SW 1271 (cell line): ENCODE measurements at places on chromosomes 11 and 22.

GRCh38 chr22:28826921-28827320 is 26.6 kb upstream of the XBP1 start:
- no peak for DNase-seq

DNA sequence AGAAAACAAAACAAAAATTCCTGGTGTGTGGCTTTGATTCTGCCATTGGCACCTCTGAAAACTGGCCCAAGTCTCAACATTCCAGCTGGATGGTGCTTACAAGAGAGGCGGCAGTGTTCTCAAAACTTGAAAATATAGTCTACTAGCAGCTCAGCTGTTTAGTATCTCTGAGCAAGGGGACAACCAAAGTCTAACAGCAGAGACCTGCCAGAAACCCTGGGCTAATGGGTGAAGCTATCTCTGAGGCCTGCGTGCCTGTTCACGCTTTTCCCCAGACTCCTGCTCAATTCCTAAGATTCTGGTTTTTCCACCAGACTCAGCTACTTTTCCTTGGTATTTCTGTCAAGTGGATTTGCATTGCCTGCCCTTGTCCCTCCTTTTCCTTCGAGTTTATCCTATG is 17.9 kb downstream of the TMEM218 start:
- DNase-seq, result no peak

DNA sequence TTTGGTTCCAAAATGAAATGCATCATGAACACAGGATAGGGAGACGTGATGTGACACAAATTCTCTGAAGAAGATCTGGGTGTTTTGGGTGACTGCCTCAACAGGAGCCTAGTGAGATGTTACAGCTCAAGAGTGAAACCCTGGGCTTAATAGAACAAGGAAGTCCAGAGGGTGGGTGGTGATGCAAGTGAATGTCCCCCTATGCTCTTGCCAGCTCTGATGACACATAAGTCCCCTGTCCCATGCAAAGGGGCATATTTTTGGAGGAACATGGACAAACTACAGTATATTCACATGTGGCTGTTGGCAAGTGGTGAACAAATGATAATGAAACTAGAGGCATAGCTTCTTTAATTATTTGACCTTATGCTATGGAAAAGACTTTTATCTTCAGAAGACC is 9.2 kb downstream of the CRTAM start:
- no peak for DNase-seq

GRCh38 chr11:110529043-110529442 is 99.3 kb downstream of the FDX1 start:
- DNase-seq, result peak; percentile 41

- DNase-seq, result no peak
Measured at GRCh38 chr11:61611309-61611708, 30.4 kb upstream of the SYT7 start.

GRCh38 chr22:46453006-46453828 is 84.2 kb downstream of the CELSR1 start:
- DNase-seq, result no peak

DNA sequence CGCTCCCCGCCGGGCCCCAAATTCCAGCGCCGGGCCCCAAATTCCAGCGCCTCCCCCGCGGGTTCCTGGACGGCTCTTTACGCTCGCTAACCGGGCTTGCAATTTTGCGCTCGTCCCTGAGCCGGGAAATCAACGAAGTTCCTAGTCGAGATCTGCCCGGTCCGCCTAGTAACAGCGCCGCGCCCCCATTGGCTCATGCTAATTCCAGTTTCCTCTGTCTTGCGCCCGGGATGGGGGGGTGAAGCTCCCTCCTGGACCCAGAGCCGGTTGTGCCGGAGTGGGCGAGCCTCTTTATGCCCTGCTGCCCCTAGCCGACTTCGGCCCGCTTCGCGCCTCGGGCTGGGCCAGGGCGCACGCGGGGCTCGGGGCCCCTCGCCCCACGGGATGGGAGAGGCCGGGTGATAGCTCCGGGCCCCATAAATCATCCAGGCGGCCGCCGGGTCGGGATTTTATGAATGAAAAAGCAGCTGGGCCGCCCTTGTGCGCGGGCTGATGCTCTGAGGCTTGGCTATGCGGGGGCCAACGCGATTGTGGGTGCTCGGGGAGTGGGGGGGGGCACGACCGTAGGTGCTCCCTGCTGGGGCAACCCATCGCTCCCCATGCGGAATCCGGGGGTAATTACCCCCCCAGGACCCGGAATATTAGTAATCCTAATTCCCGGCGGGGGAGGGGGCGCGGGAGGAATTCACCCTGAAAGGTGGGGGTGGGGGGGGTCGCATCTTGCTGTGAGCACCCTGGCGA is 1.8 kb upstream of the CCND1 start:
- peak; percentile 94 for DNase-seq

GRCh38 chr11:873706-874105 is 31.1 kb downstream of the TSPAN4 start:
- DNase-seq, result no peak

- no peak for DNase-seq
Measured at GRCh38 chr11:114762408-114762807, 84.1 kb downstream of the NXPE2 start.

DNA sequence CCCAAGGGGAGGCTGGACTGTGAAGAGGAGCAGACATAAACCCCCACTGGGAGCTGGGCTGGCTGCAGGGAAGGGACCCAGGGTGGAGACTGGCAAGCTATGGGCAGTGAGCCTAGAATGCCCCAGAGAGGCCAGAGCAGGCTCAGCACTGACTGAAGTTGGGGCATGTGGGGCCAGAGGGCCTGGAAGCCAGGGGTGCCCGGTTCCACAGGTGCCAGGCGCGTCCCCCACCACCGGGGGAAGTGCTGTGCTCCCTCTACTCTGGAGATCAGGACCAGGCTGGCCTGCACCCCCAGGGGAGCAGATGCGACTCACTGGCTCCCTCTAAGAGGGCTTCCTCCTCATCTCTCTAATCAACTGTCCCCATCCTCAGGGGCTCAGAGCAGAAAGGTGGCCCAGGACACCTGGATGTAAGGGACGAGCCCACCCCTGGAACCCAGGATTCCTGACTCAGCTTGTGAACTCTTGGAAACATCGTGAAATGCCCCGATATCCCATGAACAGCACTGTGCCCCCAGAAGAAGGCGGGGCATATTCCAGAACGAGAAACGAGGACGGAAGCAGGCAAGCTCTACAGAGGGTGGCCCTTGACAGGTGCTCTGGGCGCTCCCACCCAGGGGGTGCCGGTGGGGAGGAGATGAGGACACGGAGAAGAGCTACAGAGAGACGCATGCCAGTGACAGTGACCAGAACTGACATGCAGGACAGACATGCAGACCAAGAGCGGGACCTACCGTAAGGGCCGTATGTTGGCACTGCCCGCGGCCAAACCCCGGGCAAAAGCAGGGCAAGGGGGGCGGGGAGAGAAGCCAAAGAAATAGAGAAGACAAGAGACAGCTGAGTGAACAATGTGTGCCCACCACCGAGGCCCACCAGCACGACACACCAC is 20.4 kb downstream of the MAFF start:
- DNase-seq, result no peak

DNA sequence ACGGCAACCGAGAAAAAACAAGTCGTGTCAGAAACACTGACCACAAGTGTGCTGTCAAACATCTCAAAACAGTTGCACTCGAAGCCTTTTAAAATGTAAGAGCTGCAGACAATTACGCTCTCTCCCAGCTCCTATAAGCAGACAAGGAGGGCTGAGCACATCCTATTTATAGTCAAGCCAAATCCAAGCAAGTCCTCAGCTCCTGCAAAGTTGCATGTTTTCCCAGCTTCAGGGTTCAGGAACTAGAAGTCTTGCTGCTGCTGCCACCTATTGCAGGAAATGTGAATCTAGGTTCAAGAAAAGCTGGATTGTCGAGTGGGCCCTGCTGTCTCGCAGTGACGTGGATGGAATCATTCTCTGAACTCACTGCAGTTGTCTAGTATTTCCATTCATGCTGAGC is 15.5 kb downstream of the EFCAB6 start:
- DNase-seq, result no peak

GRCh38 chr11:120601536-120601935 is 90.0 kb downstream of the GRIK4 start:
- no peak for DNase-seq

- DNase-seq, result no peak
Measured at GRCh38 chr22:20671409-20672081, 102.4 kb upstream of the SERPIND1 start.

- DNase-seq, result no peak
Measured at GRCh38 chr22:50184004-50184901, 1.5 kb upstream of the TRABD start.
